ENCODE measurements at places on chromosomes 2 and 18. TPM values are rescaled to one million over a fixed set of nuclear protein-coding genes. Genes with fewer than 3 reads are reported as not detected.

Gene OR6B2
- total RNA-seq: not detected

DNA sequence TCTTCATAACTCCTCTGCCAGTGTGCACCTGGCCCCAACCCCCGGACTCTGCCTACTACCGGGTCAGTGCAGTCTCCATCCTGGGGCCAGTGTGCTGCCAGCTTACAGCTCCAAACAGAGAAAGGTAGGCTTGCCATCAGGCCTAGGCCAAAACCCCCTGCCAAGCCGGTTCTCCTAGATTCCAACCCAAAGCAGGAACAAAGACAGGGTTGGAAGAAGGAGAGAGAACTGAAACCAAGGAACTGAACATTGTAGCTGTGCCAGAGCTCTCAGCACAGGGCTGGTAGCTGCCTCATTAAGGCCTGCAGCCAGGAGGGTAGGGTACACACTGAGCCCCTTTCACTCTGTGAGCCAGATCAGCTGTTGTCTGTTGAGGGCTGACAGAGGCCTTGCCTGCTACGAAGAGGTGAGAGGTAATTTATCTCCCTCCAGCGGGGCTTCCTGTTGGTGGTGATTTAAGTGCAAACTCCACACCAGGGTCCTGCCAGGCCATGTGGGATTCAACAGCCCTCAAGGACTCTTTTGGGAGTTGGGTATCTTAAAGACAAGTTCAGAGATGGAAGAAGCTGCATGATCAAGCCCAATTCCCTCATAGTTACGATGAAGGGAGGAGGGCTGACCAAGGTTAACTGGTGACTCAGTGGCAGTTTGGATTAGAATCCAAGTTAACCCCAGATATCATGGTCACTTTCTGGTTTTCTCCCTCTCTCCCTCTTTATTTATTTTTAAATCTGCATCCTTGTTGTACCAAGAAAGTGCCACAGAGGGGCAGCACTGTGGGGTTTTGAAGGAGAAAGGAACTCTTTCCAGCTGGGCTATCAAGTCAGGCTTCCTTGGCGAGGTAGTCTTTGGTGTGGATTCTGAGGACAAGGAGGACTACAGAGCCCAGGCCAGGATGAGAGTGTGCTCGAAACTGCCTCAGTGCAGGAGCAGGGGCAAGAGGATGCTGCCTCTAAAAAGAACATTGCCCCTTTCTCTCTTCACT lies 48.1 kb downstream of the CYRIA start:
- no peak for DNase-seq
- H3K4me1 ChIP-seq: peaks cover 6% of the 10 kb centered on the region
- H3K27me3 ChIP-seq: no peaks in the 10 kb centered on the region

DNA sequence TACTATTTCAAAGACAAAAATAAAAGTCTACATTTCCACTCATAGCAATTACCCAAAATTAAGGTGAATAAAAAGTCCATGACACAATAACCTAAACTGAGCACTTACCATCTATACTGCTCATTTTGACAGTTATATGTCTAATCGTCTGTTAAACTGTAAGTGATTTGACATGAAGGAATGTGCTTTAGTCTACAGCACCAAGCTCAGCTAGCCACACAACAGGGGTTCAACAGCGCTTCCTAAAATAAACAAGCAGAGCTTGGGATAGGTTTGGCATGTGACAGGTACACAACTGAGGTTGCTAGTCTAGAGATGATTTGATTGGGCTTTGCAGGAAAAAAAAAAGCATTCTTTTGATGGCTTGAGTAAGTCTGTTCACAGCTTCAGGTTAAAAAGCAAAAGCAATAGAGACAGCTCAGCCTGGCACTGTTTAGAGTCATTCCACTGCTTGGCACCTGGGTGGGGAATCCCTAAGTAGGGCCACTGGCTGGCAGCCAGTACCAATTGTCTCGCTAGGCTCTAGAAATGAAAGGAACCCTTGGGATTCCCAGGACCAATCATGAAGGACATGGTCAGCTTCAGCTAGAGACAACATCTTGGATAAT lies 78.6 kb downstream of the BARD1 start:
- no peak overlapping the region for H3K4me3 ChIP-seq
- no peaks in the 10 kb centered on the region for H3K27me3 ChIP-seq
- H3K4me1 ChIP-seq: no peaks in the 10 kb centered on the region
- no peak overlapping the region for H3K27ac ChIP-seq

DNA sequence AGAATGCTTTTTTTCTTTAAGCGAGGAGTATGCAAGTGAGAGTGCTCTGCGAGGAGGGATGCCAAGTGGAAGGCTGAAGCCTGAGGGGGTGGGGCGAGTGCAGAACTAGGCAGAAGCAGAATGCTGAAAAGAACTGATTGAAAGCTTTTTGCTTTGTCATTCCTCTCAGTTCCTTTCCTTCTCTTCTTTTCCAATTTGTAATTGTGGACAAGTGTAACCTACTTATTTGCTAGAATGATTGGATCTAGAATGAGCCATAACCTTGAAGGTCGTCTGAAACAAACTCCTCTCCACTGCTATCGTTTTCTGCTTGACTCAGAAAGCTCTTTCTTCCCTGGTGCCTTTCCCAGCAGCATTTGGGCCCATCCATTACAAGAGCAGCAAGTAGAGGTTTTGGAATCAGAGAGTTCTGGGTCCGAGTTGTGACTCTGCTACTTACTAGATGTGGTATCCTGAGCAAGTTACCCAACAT lies 115.3 kb downstream of the METTL8 start:
- H3K4me3 ChIP-seq: peak overlapping the region; percentile 75
- peak overlapping the region; percentile 95 for H3K27ac ChIP-seq
- no peaks in the 10 kb centered on the region for H3K27me3 ChIP-seq
- DNase-seq: no peak
- peaks cover 63% of the 10 kb centered on the region for H3K4me1 ChIP-seq

GRCh38 chr2:66561645-66562303 lies 126.8 kb downstream of the MEIS1 start:
- no peak for DNase-seq
- H3K27me3 ChIP-seq: peaks cover 2% of the 10 kb centered on the region
- no peaks in the 10 kb centered on the region for H3K4me1 ChIP-seq
